ENCODE measurements at places on chromosomes 6 and 20.
A peak's percentile ranks its signal among the peaks of the same experiment; 100 is the strongest.

GRCh38 chr6:137261761-137262160, 42.6 kb upstream of the IFNGR1 start:
- DNase-seq: no peak

DNA sequence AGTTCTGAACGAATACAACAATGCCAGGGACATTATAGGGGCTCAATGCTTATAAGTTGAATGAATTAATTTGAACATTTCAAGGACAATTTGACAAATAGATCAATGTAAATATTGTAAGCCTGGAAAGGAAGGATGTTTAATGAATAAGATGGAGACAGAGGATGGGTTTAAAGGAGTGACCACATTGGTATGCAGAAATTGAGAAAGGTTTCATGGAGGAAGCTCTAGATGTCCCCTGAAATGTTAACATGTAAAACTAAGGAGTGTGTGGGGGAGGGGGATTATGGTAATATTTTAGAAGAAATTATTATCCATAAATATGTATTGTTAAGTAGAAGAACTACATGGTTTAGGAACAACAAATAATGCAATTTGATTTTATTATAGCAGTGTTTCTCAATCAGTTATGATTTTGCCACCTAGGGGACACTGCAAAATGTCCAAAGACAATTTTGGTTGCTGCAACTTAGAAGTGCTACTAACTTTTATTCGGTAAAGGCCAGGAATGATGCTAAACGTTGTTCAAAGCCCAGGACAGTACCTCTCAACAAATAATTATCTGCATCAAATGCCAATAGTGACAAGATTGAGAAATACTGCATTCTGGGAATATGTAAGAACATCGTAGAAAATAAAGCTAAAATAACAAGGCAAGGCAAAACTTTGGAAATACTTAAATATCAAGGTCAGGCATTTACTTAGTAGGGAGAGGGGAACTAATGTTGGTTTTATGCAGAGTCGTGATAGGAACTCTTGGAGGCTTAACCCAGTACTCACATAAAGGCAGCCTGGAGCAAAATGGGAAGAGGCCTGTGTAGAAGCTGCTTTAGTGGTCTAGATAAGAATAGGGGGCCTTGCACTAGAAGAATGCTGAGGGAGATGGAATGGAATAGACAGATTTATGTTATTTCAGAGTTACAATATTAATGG, 686.9 kb upstream of the CITED2 start:
- no peak for DNase-seq

DNA sequence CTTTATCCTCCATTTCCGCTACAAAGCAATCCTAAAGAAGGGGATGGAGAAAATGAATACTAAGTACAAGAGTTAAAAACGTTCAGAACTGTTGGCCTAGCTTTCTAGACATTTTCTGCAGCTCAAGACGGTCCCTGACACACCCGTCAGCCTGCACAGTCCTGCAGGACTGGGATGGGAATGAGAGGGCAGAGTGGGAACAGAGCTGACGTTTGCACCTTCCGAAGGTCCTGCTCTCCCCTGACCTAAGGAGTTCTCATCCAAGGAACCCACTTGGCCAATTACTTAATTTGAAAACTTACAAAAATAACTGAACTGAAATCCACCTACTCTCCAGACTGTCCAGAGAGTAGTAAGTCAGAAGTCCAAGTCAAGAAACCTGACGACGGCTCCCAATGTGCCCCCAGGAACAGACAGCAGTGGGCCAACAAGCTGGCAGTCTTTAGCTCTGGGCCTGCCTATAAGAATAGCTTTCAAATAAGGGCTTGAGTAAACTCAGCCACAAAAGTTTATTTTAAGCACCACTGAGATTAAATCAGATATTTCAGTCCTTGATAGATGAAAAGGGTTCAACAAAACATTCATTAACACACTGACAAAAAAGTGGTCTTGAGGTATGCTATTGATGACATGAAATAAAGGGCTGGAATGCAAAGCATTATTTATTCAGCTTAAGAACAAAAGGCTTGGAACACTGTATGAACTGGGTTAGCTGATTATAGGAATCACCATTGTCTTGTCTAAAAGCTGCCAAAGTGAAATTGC, 76.8 kb downstream of the CNKSR3 start:
- no peak for DNase-seq

DNA sequence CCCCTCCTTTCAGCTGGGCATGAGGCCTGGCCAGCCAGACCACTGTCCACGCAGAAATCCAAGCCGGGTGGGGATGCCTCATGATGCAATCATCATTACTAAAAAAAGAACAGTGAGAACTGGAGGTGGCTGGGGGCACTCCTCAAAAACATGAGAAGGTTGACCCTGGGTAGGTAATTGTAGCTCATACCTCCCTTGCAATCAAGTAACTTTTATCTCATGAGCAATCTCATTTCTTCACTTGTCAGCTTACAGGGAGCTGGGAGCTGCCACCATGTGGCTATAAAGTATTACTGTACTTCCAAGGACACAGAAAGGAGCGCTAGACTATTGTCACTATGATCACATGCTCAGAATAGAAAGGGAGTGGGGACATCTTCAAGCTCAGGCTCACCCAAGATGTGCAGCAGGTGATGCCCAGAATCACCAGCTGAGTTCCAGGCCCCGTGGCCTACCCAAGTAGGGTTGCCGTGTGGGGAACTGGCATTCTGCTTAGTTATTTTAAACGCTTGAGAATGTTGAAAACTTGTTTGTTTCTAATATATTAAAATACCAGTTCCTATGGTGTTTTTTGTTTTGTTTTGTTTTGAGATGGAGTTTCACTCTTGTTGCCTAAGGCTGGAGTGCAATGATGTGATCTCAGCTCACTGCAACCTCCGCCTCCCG, 3.0 kb upstream of the CDH26 start:
- peak; percentile 7 for DNase-seq

DNA sequence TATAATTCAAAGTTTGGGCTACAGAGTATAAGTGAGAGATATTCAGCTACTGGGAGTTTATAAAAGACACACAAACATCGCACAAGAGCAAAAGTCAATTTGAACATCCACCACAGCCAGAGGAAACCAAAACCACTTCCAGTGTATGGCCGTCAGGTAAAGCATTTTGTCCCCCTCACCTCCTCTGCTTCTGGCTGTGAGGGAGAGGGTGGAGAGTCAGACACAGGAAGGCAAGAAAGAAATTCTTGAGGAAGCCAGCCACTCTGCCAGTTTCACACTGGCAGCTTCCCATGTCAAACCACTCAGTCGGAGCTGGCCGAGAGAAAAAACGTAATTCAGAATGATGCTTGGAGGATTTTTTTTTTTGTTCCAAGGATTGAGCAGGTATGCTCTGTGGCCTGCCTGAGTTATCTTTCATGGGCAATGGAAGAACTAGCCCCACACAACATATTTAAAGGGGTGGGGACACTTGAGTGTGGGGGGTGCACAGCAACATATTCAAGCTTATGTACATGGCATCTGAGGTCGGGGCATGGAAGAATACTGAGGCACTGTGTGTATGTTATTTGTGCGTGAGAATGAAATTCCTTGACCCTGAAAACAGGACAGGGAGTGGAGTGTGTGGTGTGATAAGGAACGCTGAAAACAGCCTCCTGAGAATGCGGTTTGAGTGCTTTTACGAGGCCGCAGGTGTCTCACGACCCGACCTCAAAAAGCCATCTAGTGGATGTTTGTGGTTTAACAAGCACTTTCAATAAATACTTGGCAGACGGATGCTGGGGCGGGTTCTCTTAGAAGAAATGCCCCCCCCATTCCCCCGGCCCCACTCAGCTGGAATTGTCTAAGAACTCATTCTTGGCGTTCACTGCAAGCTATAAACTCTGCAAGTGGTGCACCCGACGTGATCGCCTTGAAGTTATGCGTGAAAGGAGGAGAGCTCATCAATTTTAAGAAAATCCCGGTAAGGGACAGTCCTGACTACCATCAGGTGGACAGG, 27.5 kb upstream of the ZBTB22 start:
- DNase-seq: peak; percentile 26

DNA sequence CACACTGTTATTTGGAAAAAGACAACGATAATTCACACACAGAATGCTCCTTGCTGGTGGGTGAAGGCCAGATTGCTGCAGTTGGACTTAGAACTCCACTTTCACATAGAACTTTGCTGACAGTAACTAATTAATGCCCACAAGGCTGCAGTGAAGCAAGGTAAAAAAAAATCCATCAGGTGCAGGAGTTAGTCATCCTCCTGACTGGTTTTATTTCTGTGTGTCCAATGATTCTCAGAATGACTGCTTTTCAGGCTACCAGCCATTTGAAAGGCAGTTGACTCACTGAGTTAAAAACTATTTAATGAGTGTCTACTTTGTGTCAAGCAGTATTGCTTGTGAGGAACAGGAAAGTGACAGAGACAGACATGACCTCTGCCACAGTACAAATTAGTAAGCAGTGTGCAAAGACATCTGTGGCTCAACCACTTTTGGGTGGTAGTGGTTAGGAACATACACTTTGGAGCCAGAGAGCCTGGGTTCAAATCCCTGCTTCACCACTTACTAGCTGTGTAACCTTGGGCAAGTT, 41.9 kb downstream of the ELOVL5 start:
- peak; percentile 78 for DNase-seq

DNA sequence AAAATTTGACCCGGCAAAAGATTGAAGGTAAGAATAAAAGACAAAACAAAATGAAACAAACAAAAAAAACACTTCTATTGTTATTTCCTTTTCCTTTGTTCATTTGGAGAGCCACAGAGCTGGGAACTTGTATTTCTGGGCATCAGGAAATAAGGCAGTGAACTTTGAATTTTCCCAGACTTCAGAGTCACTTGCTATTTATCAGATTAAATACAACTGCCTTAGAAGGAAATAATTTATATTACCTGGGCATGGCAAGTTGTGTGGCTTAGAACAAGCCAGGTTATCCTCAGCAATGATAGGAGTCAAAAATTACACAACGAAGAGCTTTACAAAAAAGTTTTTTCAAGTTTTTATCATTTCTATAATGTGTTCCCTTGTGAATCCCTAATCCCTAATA, 20.2 kb upstream of the MRAP2 start:
- no peak for DNase-seq

- no peak for DNase-seq
Measured at GRCh38 chr6:109506314-109506713, 23.3 kb upstream of the ZBTB24 start.

- no peak for DNase-seq
Measured at GRCh38 chr20:23123886-23124285, 37.8 kb upstream of the CD93 start.

GRCh38 chr6:93418408-93419303, 703 bp downstream of the EPHA7 start:
- DNase-seq: peak; percentile 46

GRCh38 chr6:14429396-14429795, 311.8 kb downstream of the CD83 start:
- no peak for DNase-seq

DNA sequence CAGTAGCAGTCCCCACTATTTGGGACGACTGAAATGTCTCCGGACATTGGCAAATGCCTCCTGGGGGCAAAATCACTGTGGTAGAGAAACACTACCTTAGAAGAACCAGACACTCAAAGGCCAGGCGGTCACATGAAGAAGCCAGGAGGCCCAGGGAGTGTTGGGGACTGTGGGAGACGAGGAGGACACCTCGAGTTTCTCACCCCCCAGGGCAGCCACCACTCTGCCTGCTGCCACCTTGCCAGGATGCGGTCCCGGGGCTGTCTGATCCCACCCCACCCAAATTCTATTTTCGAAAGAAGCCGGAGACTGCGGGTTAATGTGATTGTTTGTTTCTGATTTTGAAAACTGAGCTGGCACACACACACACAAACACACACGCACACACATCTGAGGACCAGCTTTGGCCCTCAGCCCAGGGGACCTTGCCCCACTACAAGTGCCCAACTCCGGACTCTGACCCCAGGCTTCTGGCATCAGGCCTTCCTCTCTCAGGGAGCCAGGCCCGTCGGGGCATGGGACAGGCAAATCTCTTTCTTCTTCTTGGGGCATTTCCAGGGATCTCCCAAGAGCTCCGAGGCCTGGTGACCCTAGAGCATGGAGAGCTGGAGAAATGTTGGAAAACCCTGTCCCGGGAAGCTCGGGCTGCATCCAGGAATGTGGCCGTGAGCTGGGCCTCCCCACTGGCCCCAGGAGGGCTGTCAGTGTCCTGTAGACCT, 187.5 kb upstream of the PMEPA1 start:
- no peak for DNase-seq

DNA sequence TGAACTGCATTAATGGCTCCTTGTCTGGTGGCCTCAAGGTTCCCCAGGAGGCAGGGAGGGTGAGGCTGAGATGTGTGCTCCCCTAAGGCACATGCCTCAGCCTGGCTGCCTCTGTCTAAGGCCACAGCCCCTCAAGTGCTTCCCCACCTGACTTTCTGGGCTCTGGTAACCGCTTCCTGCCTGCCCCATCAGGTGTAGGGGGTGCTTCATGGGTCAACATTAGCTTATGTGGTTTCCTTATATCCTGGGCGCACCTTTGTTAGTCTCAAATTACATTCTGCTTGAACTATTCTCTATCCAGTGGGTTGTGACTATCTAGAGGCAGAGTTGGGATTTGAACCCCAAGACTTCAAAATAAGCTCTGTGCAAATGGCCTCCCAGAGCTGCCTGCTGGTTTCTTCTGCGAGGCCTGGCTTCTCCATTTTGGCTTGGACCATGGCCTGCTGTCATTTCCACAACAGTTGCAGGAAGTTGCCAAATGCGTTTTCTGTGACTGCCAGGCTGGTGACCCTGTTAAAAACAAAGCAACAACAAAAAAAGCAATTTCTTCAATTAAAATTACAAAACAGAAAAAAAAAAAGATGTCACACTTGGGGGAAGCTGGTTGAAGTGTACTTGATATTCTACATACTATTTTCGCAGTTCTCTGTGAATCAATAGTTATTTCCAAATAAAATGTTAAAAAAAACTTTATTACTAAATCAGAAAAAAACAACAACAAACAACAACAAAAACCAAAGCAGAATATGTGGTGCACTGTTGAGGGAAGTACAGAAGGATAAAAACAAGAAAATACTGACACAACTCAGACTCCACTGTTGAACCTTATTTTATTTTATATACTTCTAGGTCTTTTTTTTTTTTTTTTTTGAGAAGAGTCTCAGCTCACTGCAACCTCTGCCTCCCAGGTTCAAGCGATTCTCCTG, 20.0 kb upstream of the ZNFX1 start:
- DNase-seq: no peak

DNA sequence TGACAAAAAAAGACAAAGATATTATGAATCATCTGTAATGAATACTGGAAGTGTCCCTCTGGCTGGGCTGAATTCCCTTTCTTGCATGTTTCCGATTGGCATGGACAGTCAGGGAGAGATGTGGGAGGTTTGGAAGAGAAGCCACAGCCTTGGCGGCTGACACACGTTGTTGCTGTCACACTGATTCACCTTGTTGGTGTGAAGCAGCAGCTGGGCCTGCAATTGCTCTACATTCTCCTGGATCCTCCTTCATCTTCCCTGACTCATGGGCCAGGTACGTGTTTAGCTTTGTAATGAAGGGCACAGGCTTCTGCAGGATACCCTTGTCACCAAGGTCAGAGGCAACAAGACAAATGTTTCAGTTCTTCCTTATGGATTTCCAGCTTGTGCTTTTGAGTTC, 13.4 kb upstream of the SMIM8 start:
- no peak for DNase-seq

GRCh38 chr6:136341967-136342366, 52.3 kb upstream of the BCLAF1 start:
- DNase-seq: no peak

Data from kidney capillary endothelial cell (primary cell).